GM23338 (cell line): ENCODE measurements at places on chromosomes 13 and 19.

DNA sequence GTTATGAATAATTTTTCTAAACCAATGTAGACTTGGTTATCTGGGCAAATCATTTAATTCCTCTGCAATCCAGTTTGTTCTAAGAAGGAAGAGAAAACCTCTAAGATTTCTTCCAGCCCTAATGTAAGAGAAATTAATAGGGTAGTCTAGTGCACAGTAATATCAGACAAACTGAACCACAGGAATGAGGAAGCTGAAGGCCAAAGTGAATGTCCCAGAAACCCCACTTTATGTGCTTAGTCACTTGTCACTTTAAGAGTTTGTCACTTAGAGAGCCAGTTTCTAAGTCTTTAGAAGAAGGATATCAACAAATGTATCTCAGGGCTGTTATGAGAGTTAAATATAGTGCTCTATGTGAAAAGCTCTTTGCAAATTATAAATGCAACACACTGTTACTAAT lies 750.6 kb downstream of the DIAPH3 start:
- no peak for DNase-seq

GRCh38 chr19:3459089-3459881 lies 21.0 kb downstream of the SMIM24 start:
- DNase-seq, result peak; percentile 82

DNA sequence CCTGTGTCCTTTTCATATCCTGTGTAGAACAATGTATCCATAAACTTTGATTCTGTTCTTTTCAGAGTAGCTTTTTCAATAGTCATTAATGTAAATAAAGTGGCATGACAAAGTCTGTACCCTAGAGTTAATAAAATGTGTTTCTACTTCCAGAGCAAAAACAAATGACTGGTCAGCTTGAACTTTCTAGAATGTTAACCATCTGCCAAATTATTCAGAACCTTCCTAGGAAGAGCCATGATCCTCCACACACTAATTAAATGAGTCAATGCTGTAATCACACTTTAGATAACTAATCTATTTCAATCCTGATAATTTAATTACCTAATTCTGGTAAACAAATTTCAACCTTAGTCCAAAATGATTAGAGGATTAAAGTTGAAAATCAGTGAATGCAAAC lies 73.2 kb downstream of the DIAPH3 start:
- DNase-seq, result no peak

DNA sequence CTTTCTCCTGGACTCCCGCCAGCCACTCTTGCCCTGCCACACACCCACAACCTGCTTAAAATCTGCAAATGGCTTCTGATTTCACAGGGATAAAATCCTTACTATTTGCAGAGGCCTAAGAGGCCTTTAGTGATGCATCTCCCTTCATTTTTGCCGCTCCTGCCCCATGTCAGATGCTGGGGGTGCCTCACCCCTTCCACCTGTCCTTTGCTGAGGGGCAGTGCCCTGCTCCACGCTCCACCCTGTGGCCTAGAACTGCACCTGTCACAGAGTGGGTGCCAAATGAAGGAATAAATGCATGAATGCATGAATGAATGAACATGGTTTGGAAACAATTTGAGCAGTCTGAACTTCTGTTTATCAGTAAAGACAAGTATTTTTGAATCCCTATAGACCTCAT lies 34.1 kb upstream of the UQCRFS1 start:
- DNase-seq, result no peak

- no peak for DNase-seq
Observed at GRCh38 chr13:113631341-113632095, 26.5 kb downstream of the ATP4B start.

DNA sequence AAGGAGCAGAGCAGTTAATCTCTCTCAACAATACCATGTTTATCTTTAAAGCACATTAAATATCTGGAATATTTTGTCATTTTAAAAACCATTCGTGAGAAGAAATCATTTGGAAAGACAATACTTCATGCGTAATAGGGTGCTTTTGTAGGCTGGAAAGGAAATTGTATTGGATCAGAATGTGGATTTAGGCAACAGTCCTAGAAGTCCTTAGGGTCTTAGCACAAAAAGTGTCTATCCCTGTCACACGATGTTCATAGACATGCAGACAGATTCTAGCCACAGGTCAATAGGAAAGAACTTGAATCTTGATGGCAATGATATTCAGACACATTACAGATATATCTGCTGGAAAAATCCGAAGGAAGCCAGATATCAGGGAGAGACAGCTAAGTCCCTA lies 156.0 kb downstream of the KCTD12 start:
- DNase-seq, result no peak

- peak; percentile 49 for DNase-seq
Observed at GRCh38 chr13:73169971-73170370, 111.2 kb downstream of the KLF5 start.

DNA sequence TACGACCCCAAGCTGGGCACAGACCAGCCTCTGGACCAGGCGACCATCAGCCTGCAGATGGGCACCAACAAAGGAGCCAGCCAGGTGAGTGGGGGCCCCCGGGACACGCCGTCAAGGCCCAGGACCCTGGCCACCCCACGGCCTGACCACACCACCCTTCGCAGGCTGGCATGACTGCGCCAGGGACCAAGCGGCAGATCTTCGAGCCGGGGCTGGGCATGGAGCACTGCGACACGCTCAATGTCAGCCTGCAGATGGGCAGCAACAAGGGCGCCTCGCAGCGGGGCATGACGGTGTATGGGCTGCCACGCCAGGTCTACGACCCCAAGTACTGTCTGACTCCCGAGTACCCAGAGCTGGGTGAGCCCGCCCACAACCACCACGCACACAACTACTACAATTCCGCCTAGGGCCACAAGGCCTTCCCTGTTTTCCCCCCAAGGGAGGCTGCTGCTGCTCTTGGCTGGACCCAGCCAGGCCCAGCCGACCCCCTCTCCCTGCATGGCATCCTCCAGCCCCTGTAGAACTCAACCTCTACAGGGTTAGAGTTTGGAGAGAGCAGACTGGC lies 9.6 kb downstream of the ELOF1 start:
- no peak for DNase-seq

GRCh38 chr19:19956434-19957075 lies 55.8 kb downstream of the ZNF93 start:
- DNase-seq, result peak; percentile 98

DNA sequence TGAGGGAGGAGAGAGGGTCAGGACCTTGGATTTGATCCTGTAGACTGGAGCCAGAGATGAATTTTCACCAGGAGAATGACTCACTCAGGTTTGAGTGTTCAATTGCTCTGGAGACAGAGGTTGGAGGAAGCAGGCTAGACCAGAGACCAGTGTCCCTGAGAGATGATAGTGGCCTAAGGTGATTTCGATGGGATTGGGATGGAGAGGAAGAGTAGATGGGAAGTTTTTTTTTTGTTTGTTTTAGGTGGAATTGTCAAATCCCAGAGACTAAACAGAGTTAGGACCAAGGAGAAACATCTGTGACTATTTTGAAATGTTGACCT lies 2.3 kb downstream of the CEBPG start:
- no peak for DNase-seq

DNA sequence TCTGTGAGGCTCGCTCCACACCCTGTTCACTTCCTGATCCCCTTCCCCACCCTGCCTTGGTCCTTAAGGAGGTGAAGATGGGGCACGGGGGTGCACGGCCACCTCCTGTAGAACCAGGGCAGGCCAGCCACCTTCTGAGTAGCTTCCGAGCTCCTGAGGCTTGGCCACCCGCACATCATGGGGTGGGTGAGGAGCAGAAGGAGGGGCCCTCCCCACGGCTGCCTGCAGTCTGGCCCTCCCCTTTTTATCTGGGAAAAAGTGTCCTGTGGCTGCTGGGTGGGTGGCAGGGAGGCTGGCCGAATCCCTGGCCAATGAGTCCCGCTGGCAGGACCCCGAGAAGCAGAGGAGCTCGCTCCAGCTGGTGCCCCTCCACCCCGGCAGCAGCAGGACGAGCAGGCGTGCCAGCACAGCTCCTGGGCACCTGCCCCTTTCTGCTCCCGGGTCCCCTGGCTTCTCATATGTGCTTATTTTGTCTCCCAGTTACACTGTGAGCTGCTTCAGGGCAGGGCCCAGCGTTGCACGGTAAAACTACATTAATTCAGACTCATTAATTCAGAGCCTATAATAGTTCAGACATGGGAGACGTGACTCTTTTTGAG lies 135.0 kb downstream of the KDM4B start:
- DNase-seq, result no peak

GRCh38 chr13:54449922-54450321 lies 1421.3 kb downstream of the OLFM4 start:
- DNase-seq, result peak; percentile 45

GRCh38 chr19:18110609-18111232 lies 13.1 kb downstream of the MAST3 start:
- peak; percentile 75 for DNase-seq
